NCI-H2029 treated with DMSO at 0.1 percent for 48 hours (cell line): ENCODE measurements at places on chromosomes 2 and 18.

- no peak for DNase-seq
Measured at GRCh38 chr2:36967236-36967876, 1.0 kb upstream of the STRN start.

DNA sequence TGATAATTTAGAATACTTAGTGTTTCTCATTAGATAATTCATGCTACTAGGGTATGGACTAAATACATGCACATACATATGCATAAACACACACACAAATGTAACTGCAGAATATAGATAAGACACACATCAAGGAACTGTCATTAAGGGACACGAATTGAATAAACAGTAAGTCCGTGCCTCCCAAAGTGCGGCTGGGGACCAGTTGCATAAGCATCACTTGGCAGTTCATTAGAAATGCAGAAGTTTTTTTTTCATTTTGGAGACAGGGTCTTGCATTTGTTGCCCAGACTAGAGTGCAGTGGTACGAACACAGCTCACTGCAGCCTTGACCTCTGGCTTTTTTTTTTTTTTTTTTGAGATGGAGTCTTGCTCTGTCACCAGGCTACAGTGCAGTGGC lies 130.0 kb upstream of the CCDC195 start:
- no peak for DNase-seq

GRCh38 chr18:55413474-55413873 lies 174.5 kb downstream of the TCF4 start:
- DNase-seq: no peak

GRCh38 chr2:160174322-160174721 lies 25.8 kb downstream of the ITGB6 start:
- no peak for DNase-seq

GRCh38 chr2:127576433-127577207 lies 41.1 kb downstream of the MYO7B start:
- no peak for DNase-seq

GRCh38 chr18:79927607-79928562 lies 23.6 kb downstream of the SLC66A2 start:
- DNase-seq: no peak

DNA sequence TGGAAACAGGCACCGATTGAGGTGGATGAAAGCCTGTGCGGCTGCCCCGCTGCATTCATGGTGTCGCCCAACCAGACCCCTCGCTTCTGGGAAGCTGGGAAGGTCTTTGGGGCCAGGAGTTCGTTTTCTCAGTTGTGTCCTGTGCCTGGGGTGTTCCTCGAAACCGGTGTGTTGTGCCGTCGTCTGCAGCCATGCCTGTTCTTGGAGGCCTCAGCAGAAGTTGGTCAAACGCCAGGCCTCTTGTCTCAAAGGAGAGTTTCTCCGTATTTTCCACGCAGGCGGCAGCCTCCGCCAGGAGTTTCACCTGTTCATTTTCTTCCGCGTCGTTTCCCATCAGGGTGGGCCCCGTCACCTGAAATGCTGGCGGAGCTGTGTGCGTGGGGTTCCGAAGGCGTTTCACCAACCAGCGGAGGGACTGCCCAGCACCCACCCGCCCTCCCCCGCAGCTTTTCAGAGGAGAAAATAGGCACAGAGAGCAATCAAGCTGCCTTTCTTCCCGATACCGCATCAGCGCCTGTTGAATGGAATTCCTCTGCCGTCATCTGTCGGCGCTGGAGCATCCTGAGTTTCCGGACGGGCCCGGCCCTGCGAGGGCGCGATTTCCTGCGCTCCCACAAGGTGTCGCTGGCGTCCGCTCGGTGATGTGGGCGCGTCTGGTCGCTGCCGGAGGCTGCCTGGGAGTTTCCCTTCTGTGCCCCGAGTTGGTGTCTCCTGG lies 17.0 kb upstream of the NFATC1 start:
- no peak for DNase-seq

DNA sequence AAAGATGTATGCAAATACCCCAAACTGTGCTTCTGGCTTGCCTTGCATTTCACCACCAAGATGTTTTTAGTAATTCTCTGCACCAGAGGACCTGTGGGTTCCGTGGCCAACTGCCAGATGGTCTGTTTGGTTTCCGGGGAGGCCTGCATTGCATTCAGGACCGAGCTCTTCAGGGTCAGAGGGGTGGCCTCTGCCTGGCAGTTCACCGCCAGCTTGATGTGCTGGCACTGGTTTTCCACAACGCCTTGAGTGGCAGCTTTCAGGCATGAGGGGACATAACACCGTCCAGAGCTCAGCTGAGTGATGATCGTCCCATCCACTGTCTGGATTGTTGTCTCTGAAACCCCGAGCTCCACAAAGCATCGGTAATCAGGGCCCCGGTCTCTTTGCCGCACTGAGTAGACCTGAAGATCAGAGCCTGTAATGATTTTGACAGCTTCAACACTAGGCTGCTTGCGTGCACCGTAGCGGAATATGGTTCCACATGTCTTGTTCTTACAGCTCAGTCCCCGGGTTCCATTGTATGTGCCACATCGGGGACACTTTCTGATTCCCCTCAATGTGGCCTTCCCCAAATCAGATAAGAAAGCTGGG lies 9.4 kb downstream of the C2orf42 start:
- DNase-seq: no peak

- no peak for DNase-seq
Measured at GRCh38 chr2:239188536-239188935, 212.3 kb downstream of the HDAC4 start.

DNA sequence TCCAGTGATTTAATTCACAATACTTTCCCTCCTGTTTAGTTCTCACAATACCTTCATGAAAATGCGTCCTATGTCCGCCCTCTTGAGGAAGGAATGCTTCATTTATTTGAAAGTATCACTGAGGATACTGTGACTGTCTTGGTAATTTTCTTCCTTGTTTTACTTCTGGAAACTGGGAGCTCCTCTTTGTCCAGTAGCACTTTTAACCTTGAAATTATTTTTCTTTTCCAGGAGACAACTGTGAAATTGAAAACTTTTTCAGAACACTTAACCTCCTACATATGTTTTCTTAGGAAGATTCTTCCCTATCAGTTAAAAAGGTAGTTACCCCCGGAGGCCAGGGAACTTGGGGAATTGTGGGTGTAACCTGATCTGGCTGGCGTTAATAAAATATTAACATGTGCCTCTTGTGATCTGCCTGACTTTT lies 58.9 kb upstream of the STON1 start:
- no peak for DNase-seq

GRCh38 chr2:215941726-215942125 lies 71.6 kb downstream of the MREG start:
- no peak for DNase-seq

GRCh38 chr18:24400587-24400986 lies 3.0 kb upstream of the OSBPL1A start:
- no peak for DNase-seq

DNA sequence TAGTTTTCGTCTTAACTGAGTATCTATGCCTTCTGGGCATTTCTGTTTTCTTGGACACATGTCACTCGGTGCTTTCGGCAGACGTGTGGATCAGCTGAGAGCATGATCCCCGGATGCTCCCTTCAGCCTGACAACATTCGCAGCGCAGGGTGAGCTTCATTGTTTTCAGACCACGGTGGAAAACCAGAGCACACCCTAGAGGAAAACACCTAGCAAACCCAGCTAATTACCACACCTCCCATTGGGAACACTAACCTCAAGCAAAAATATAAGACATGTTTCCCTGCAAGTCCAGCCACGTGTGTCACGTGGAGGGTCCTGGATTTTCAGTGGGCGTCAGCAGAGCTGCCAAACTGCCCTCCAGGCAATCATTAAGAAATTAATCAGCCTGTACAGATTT lies 31.0 kb downstream of the ANKRD29 start:
- DNase-seq: no peak

GRCh38 chr18:58567453-58568196 lies 61.3 kb downstream of the ALPK2 start:
- DNase-seq: no peak

DNA sequence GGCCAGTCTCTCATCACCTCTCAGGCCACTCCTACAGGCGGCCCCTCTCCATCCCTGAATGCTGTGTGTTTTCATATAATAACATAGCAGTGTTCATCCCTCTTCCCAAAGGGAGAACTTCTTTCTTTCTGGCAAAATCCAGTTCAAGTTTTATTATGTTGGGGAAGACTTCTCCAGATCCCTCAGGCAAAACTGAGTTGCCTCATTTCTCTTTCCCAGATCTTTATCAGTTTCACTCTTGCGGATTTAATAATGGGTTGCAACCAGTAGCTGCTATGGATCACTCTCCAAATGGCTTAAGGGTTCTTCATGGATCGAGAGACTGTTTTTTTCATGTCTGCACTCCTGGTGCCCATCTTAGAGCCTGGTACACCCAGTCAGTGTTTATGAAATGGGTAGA lies 129.9 kb downstream of the FHOD3 start:
- DNase-seq: no peak

DNA sequence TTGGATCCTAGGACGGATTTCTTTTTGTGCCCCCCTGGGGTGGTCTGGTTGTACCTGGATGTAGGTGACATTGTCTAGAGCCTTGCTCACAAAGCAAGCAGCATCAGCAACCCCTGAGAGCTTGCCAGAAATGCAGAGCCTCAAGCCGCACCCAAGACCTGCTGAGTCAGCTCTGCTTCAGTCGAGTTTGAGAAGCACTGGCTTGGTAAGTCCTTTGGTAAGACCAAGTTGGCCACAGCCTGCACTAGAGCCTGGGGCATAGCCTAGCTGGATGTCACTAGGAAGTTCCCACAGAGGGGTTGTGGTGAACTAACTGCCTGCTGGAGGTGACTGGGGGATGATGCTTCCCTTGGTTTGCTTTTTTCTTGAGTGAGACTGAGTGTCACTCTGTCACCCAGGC lies 6.2 kb downstream of the ABCG5 start:
- DNase-seq: no peak

DNA sequence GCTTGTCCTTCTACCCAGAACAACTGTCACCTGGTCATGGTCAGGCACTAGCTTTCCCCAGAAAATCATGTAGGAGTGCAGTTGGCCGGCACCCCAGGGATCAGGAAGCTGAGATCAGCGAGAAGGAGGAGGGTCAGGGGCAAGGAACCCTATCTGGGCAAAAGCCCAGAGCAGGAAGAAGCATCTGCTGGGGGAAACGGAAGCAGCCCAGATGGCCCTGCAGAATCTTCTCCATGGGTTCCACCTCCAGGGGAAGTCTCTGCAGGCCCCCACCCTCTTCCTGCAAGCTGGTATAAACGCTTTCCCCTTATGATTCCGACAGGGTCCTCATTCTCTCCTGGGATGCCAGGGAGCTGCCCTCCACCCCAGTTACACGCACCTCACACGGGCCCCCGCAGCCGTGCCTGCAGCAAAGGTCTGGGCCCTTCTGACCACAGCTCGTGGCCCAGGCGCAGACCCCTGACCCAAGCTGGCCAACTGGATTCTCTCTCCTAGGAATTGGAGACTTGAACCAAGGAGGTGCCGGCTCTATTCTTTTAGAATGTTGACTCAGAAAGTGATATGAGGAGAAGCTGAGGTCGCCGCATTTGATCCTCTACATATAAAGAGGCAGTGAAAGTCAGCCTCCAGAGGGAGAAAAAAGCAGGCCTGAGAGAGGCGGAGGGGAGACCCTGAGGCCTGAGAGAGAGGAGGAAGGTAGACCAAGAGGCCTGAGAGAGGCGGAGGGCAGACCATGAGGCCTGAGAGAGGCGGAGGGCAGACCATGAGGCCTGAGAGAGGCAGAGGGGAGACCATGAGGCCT lies 71.0 kb downstream of the STPG4 start:
- DNase-seq: no peak

DNA sequence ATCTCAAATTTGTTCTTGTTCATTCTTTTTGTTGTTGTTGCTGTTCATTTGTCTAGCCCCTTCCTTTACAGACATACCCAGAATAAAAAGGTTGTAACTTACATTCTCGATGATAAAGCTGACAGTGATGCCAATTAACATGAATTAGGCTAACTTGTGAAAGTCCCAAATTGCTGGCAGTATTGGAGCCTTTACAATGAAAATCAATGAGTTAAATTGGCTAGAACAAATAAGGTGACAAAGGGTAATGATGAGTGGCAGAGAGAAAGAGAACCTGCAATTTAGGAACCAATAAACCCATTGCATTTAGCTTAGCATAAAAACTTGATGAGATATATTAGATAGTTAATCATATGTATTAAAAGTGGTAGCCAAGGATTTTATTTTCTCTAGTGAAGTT lies 521.0 kb downstream of the ADCYAP1 start:
- DNase-seq: no peak

DNA sequence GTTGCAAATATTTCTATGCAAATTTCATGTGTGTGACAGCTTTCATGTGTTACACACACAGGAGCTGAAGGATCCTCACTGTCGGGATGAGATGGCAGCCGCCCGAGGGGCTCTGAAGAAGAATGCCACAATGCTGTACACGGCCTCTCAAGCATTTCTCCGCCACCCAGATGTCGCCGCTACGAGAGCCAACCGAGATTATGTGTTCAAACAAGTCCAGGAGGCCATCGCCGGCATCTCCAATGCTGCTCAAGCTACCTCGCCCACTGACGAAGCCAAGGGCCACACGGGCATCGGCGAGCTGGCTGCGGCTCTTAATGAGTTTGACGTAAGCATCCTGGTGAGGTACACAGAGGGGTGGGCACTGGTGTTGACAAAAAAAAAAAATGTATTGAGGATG lies 361.2 kb downstream of the CTNNA2 start:
- no peak for DNase-seq

- no peak for DNase-seq
Measured at GRCh38 chr2:119668546-119668945, 10.5 kb upstream of the TMEM177 start.

DNA sequence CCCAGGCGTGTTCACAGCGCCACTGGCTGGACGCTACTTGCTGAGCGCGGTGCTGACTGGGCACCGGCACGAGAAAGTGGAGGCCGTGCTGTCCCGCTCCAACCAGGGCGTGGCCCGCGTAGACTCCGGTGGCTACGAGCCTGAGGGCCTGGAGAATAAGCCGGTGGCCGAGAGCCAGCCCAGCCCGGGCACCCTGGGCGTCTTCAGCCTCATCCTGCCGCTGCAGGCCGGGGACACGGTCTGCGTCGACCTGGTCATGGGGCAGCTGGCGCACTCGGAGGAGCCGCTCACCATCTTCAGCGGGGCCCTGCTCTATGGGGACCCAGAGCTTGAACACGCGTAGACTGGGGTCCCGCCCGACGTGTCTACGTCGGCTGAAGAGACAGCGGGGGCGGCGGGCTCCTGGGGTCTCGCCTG lies 891 bp upstream of the KHK start:
- no peak for DNase-seq

DNA sequence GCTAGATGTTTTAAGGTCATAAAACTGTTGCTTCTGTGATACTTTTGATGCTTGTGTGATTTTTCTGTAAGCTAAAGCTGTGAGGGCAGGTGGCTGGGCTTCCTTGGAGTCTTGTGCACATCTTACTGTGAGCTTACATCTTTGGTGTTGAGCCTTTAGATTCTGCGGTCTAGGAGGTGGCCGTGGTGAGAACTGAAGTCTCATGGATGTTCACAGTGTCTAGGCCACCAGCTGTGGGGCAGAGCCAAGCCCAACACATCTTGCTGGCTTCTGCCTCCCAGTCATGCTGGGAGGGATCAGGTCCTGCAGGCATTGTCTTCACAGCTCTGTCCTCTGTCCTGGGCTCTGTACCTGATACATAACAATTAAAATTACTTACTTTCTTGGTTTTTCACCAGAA lies 219.7 kb upstream of the HS6ST1 start:
- DNase-seq: no peak

GRCh38 chr2:96146153-96146880 lies 1.1 kb upstream of the DUSP2 start:
- no peak for DNase-seq

- DNase-seq: no peak
Measured at GRCh38 chr2:56013475-56013874, 89.9 kb upstream of the EFEMP1 start.
